Cardiac muscle cell (in vitro differentiated cells and primary cell): ENCODE measurements at places on chromosomes 5 and 9. TPM values are rescaled to one million over a fixed set of nuclear protein-coding genes. Genes with fewer than 3 reads are reported as not detected.

Gene KIF4B
- not detected in 2 replicates for total RNA-seq

DNA sequence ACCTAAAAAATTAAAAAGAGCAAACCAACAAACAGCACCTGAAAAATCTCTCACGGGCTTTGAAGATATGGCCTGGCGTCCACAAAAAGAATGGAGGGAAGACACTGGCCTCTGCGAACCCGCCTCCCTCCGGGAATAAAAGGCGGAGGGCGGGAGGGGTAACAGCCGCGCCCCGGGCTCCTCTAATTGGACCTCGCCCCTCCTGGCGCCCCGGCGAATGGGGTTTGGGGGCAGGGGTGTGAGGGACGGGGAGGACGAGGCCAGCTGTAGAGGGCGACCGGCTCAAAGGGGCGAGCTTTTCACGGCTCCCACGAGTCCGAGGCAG lies 753 bp downstream of the FANCC start:
- no peaks in the 10 kb centered on the region for H3K27me3 ChIP-seq
- H3K4me1 ChIP-seq: peaks cover 11% of the 10 kb centered on the region
- H3K4me3 ChIP-seq: peak overlapping the region; percentile 94
- peak; percentile 74 for DNase-seq
- peak overlapping the region; percentile 100 for H3K27ac ChIP-seq

DNA sequence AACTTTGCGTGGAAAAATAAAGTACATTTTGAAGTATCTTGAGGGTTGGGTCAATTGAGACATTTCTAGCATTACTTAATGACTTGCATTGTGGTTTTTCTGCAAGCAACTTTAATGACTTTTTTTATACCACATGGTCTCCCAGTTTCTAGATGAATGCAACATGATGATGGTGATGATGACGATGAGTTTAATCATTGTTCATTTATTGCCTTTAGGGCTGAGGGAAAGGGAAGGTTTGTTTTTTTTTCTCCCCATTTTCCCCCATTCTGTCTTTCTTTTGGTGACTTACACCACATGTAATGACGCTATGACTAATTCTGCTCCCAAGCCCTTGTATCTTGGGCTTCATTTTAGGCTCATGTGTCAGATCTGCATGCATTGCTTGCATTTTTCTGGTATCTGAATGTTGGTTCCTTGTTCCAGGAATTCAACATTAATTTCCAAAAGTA lies 57.7 kb upstream of the NXNL2 start:
- H3K36me3 ChIP-seq: no peaks in the 10 kb centered on the region
- peak; percentile 81 for DNase-seq
- no peaks in the 10 kb centered on the region for H3K27me3 ChIP-seq
- H3K27ac ChIP-seq: peak overlapping the region; percentile 65
- H3K4me1 ChIP-seq: peaks cover 5% of the 10 kb centered on the region

Gene RANBP3L
- 0.57 and 0.85 TPM in 2 replicates for total RNA-seq

Gene PPP3R2
- not detected in 2 replicates for total RNA-seq

- H3K27ac ChIP-seq: no peak overlapping the region
- no peaks in the 10 kb centered on the region for H3K36me3 ChIP-seq
Observed at GRCh38 chr9:77987081-77987656, 44.4 kb downstream of the GNAQ start.

DNA sequence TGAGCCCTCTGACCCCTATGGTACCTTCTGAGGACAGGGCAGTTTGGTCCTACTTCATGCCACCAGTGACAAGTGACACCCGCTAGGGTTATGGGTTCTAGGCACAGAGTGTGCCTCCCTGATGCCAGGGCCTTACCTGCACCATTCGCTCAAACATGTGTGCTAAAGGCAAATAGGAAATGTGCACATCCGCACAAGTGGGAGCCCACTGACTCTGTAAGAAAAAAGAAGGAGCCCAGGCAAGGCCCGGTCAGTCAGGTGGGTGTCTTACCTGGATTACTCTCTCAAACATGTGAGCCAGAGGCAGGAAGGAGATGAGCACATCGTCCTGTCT lies 29.1 kb upstream of the MEIKIN start:
- no peak overlapping the region for H3K4me3 ChIP-seq
- DNase-seq: no peak
- no peak overlapping the region for H3K27ac ChIP-seq
- no peaks in the 10 kb centered on the region for H3K27me3 ChIP-seq
- H3K36me3 ChIP-seq: no peaks in the 10 kb centered on the region

GRCh38 chr5:62536232-62536631 lies 42.4 kb upstream of the LRRC70 start:
- no peak overlapping the region for H3K4me3 ChIP-seq
- no peaks in the 10 kb centered on the region for H3K4me1 ChIP-seq
- H3K27ac ChIP-seq: no peak overlapping the region
- H3K27me3 ChIP-seq: no peaks in the 10 kb centered on the region
- no peaks in the 10 kb centered on the region for H3K36me3 ChIP-seq

DNA sequence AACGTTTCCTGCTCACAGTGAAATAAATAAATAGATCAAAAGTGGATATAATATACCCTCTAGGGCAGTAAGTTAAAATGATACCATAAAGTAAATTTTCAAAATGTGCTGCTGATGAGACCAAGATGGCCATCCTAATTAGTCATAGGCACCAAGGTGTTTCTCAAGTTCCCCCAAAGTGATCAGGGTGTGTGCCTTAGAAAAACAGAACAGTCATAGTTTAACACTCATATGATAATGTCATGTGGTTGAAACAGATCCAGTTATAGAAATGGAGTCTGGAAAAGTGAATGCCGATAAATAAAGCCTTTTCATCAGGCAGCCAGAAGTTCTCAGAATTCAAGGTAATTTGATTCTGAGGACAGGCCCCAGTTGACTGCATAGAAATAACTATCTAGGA lies 161.5 kb upstream of the CDKN2B start:
- DNase-seq: no peak
- H3K4me3 ChIP-seq: no peak overlapping the region
- H3K4me1 ChIP-seq: peaks cover 10% of the 10 kb centered on the region
- H3K27me3 ChIP-seq: no peaks in the 10 kb centered on the region

Gene PCDHGC4
- 1.1 and 7.9 TPM in 2 replicates for total RNA-seq

DNA sequence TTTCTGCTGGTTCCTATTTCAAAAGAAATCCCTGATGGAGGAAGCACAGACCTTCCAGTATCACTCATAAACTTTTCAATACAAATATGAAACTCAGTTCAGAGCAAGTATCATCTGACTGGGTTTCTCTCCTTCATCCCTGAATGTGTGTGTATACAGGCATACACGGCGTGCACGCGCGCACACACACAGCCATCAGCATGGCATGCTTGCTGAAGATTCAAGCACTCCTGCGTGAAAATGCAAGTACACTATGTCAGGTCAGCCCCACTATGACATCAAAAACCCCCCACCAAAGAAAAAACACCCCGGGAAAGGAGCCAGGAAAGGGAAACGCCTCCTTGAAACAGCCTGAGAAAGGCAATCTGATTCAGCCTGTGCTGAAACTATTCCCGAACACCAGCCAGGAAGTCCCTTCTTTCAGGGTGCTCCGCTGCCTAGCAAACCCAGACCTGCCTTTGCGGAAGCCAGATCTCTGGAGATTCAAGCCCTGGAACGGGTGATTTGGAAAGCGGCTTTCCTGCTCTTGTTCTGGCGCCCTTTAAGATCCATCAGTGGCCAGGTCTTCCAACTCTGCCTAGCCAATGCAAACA lies 831 bp downstream of the KLHL3 start:
- H3K36me3 ChIP-seq: no peaks in the 10 kb centered on the region
- H3K4me1 ChIP-seq: peaks cover 12% of the 10 kb centered on the region
- H3K27me3 ChIP-seq: no peaks in the 10 kb centered on the region
- DNase-seq: peak; percentile 55
- H3K27ac ChIP-seq: peak overlapping the region; percentile 80

DNA sequence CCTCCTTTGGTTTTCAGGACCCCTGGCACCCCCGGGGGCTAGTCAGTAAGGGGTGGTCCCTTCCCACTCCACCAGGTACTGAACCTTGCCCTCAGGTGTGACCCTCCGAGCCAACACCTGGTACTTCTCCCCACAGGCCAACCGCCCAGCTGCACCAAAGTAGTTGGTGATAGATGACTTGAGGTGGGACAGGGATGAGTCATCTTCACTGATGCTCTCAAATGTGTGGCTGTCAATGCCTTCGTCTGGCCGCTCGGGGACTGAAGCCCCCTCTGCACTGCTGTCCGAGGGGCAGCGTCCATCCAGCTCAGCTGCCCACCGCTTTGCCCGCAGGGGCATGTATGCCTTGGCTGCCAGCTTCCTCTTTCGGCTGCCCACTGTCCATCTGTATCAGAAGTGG lies 15.2 kb upstream of the PSMD5 start:
- H3K4me1 ChIP-seq: no peaks in the 10 kb centered on the region
- no peaks in the 10 kb centered on the region for H3K27me3 ChIP-seq
- H3K4me3 ChIP-seq: no peak overlapping the region
- H3K36me3 ChIP-seq: peaks cover 2% of the 10 kb centered on the region
- DNase-seq: no peak
- H3K27ac ChIP-seq: no peak overlapping the region

Gene GRM6
- not detected in 2 replicates for total RNA-seq

Gene SURF2
- total RNA-seq: 38.2 and 49.9 TPM in 2 replicates

Gene KLF9
- total RNA-seq: 0.28 and 0.30 TPM in 2 replicates

DNA sequence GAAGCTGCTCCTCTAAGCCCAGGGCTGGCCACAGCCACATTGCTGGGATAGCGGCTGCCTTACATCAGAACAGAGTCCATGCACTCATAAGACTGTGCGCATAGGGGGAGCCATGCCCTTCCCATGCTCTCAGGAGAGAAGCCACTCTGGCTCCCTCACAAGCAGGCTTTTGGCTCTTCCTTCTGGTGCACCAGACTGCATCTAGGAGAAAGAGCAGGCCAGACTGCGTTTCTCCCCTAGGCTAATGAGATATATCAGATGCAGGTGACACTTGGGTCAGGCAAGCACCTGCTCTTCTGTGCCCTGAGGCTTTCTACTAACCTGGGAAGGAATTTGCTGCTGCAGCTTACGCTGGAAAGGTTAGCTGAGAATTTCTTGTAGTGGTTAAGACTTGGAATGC lies 43.2 kb upstream of the BRINP1 start:
- H3K4me1 ChIP-seq: no peaks in the 10 kb centered on the region
- no peaks in the 10 kb centered on the region for H3K27me3 ChIP-seq
- H3K27ac ChIP-seq: no peak overlapping the region
- no peak for DNase-seq
- no peak overlapping the region for H3K4me3 ChIP-seq
- no peaks in the 10 kb centered on the region for H3K36me3 ChIP-seq

DNA sequence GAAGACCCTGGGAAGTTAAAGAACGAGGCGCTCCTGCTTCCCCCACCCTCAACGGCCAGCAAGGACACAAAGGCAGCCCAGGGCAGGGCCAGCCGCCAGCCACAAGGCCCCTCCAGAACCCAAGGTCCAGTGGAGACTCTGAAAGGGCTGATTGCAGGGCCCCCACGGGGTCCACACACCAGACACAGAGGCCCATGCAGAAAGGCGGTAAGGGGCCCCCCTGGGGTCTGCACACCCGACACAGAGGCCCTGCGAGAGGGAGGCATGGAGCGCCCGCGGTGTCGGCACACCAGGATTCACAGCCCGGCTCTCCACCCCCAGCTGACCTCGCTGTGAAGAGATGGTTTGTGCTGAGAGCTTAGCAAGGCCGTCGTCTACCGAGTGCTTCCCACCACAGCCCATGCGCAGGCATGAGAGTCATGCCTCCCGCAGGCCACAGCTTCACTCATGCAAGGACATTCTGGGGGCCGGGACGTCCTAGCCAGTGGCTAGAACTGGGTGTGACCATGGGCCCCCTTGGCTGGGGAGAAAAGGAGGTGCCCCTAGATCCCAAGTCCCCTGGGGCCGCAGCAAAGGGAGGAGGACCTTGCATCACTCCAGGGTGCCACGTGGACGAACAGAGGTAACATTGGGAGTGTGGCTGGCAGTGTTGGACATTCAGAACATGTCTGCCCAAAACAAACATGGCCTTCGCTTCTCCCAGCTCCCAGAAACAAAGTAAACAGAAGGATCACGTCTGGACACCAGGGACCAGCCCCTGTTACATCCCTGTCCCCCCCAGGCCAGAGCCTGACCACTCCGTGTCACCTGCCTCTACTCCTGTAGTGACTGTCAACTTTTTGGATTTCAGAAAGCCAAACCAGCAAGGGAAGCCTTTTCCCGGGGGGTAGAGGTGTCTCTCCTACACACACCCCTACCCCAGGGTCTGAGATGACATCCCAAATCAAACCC lies 9.8 kb downstream of the BRD3 start:
- DNase-seq: no peak
- peak overlapping the region; percentile 13 for H3K27ac ChIP-seq
- H3K27me3 ChIP-seq: no peaks in the 10 kb centered on the region
- H3K36me3 ChIP-seq: peaks cover 3% of the 10 kb centered on the region

- no peaks in the 10 kb centered on the region for H3K4me1 ChIP-seq
- H3K27me3 ChIP-seq: no peaks in the 10 kb centered on the region
- DNase-seq: no peak
- no peaks in the 10 kb centered on the region for H3K36me3 ChIP-seq
Observed at GRCh38 chr9:72185561-72185960, 36.3 kb downstream of the GDA start.

Gene FOXD4L5
- 0.27 TPM in 1 of 2 replicates, not detected in the other for total RNA-seq

Gene SHOC1
- not detected in 2 replicates for total RNA-seq

DNA sequence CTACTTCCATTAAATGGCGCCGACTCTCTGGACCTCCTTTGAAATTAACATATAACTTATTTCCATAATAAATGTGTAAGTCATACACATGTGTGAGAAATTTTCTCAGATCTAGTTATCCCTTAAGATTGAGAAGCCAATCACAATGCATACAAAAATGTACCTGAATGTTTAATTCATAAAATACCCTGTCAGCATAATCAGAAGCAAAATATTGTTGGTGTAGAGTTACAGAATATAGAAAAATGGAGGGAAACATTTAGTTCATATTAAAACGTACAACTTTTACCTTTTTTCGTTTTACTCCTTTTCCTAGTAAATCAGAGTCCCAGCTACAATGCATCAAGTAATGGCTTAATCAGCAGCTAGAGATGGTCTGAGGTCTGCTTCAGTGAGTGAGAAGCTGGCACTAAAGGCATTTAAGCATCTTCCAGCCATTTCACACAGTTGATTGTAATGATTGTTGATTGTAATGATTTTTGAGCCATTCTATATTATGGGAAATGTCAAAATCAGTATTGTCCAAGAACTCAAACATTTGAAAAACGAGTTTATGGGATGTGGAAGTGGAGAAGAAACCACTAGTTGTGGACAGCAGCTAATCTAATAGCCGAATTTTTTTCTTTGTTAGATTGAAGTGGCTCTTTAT lies 81.8 kb downstream of the ANXA1 start:
- H3K4me1 ChIP-seq: peaks cover 5% of the 10 kb centered on the region
- no peaks in the 10 kb centered on the region for H3K36me3 ChIP-seq
- no peak for DNase-seq
- H3K4me3 ChIP-seq: no peak overlapping the region
- no peak overlapping the region for H3K27ac ChIP-seq
- peaks cover 12% of the 10 kb centered on the region for H3K27me3 ChIP-seq

DNA sequence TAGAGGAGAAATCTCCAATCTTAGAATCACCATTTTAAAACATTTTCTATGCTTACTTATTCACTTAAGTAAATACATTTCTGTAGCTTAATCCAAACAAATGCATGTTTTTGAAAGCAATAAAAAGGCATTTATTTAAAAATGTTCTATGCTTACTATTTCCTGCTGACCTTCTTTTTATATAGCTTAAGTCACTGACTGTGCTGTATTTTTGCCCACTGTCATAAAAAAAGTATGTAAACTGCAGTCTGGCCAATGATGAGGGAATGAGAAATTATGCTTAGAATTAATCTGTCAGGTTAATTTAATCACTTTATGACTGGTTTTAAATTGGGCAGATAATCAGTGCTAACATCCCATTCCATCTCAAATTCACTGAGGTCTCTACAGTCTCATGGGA lies 20.1 kb downstream of the NUDT12 start:
- H3K27ac ChIP-seq: no peak overlapping the region
- H3K4me1 ChIP-seq: no peaks in the 10 kb centered on the region
- no peaks in the 10 kb centered on the region for H3K27me3 ChIP-seq

GRCh38 chr5:172644266-172644665 lies 3.2 kb downstream of the NEURL1B start:
- no peaks in the 10 kb centered on the region for H3K36me3 ChIP-seq
- DNase-seq: no peak
- peaks cover 25% of the 10 kb centered on the region for H3K4me1 ChIP-seq
- no peaks in the 10 kb centered on the region for H3K27me3 ChIP-seq
- H3K4me3 ChIP-seq: no peak overlapping the region
- no peak overlapping the region for H3K27ac ChIP-seq

Gene ENC1
- total RNA-seq: 5.7 and 6.5 TPM in 2 replicates
